ENCODE measurements at places on chromosomes 13 and 19.

DNA sequence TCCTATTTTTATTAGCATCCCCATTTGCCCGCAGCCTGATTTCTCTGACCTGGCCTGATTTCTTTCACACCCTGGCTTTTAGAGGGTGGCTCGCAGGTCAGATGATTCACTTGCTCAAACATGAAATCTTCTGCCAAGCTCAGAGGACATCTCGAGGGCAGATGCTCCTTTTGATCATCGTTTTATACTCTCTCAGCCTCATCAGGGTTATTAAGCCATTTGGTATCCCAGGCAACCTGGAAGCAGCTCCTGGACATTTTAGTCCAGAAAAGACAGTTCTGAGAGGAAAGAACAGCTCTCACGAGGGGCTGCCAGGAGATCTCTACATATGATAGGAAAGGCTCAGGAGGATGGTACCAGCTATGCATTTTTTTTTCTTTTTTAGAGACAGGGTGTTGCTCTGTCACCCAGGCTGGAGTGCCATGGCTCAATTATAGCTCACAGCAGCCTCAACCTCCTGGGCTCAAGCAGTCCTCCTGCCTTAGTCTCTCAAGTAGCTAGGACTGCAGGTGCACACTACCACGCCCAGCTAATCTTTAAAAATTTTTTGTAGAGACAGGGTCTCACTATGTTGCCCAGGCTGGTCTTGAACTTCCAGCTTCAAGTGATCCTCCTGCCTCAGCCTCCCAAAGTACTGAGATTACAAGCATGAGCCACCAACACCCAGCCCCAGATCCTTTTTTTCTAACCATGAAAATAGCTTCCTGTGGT, 165.4 kb downstream of the KATNAL1 start:
- no peak for DNase-seq

DNA sequence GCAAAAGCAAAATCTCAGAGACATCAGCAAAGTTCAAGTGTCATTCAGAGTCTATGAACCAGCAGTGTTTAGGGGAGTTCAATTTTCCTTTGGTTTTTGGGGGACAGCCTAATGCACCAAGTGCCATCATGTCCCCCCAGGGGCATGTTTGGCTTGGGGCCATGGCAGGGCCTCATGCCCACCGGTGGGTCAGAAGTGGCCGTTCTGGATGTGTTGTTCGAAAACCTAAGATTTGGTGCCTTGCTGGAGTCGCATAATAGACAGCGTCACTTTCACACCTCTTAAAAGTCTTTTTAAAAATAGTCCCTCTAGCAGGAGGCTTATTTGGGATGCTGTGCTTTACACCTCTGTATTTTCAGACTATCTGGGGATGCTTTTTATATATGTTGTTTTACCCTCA, 250.1 kb downstream of the ZNF536 start:
- DNase-seq, result no peak

GRCh38 chr19:57363688-57364181, 384 bp downstream of the TRAPPC2B start:
- DNase-seq, result no peak

GRCh38 chr19:19997656-19998268, 41.5 kb downstream of the ZNF682 start:
- DNase-seq, result peak; percentile 19

DNA sequence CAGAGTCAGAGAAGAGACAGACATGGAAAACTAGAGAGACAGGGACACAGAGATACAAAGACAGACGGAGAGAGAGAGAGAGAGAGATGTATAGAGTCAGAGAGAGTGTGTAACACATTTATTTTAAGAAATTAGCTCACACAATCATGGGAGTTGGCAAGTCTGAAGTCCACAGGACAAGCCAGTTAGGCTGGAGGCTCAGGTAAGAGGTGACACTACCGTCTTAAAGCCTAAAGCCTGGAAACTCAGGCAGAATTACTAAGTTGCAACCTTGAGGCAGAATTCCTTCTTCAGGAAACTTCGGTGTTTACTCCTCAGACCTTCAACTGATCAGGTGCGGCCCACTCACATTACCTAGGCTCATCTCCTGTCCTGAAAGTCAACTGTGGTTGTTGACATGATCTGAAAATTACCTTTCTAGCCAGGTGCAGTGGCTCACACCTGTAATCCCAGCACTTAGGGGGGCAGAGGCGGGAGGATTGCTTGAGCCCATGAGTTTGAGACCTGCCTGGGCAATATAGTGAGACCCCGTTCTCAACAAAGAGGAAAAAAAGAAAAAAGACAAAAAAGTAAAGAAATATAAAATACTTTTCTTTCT, 2.8 kb upstream of the TNFSF14 start:
- DNase-seq, result no peak

GRCh38 chr19:38291855-38292254, 12.2 kb upstream of the C19orf33 start:
- no peak for DNase-seq

Measured in activated CD4-positive, alpha-beta T cell treated with anti-CD3 and anti-CD28 coated beads, Interleukin-2, Interleukin-6, amounts not matched to agents 100 ng/mL and 50 ng/mL, durations not matched to agents 16 hours and 8 hours (primary cell).